ENCODE measurements at places on chromosomes 12 and 14. TPM values are rescaled to one million over a fixed set of nuclear protein-coding genes. Genes with fewer than 3 reads are reported as not detected.

GRCh38 chr14:24337144-24337823 lies 2.4 kb upstream of the ADCY4 start:
- ATAC-seq: no peak

KRT78 gene
- total RNA-seq: 291 TPM

DNA sequence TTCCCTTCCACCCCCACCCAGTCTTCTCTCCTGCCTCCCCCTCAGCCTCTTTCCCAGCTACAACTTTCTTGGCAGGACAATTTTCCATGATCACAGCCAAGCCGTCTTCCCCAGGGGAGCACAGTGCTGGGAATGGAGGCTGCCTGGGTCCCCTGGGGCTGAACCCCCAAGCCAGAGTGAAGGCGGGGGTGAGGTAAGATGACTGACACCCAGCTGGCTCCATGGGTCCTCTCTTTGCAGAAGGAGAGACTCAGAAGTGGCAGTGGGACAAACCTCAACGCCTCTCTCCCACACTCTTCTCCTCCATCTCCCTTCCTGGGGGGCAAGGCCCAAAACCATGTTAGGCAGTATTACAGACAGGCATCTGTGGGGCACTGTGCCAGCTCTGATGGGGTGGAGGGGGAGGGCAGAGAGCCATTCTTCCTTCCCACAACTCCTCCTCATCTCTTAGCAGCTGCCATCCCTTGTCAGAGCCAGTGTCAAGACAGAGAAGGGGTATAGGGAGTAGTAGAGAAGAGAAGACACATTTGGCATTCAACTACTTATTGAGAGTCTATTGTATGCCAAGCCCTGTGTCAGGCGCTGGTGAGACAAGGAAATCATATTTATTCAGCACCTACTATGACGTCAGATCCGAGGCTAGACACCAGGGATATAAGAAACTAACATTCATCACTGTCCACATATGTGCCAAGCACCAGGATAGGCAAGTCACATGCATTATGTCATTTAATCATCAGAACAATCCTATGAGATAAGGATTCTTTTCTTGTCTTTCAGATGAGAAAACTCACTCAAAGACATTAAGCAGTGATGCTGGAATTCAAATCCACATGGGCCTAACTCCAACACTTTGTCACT lies 3.6 kb downstream of the ITGA7 start:
- no peak for ATAC-seq

ZNF891 gene
- 0.64 TPM for total RNA-seq
